ENCODE measurements at places on chromosomes 12 and 14.
A peak's percentile ranks its signal among the peaks of the same experiment; 100 is the strongest.

DNA sequence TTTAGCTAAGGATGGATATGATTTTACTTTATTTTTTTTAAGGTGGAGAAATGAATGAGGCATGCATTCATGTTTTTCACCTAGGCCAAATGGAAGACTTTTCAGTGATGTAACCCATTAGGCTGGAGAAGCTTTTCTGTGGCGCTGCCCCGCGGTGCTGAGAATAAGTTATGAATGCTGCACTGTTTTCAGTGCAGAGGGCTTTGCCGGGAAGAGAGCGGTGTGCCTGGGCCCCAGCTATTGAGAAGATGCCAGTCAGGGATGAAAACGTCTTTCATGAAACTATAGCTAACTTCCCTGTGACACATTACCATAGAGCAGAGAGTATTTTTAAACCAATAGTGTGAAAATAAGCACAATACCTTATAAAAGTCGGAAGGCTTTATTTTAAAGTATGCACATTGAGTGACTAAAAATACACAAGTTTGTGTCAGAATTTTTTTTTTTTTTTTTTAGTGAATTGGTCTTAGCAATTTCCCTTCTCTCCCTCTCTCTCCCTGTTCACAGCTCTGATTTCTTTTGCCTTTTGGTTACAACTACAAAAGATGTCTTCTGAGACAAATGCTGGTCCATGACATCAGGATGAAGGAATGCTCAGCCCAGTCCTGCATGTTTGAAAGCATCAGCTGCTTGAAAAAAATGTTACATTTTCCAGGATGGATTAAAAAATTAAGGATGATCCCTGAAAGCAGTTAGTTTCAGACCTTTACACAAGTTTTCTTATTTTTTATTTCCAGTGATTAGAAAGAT is 48.3 kb downstream of the NPAS3 start:
- peak; percentile 66 for DNase-seq

GRCh38 chr14:23645812-23646647 is 9.9 kb downstream of the DHRS2 start:
- DNase-seq, result no peak

DNA sequence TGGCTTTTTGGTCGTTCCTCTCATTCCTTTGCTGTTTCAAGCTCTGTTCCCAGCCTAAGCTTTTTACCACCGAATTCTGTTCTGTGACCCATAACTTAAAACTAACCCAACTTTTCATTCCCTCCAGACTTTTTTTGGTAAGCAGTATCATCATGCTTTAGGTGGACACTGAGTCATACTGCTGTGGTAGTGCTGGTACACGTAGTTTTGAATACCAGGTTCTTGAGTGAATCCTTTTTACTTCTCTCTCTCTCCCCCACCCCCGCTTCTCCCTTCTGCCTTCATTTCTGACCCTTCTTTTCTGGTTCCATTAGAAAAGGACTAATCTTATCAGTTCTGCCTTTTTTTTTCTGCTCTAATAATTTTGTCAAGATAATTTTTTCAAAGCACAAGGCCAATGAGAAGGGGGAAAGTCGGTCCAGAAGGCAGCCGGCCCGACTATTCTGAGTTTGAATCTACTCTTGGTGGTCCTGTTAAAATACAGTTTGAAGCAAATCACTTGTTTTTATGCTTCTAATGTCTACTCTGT is 2.3 kb upstream of the MDM2 start:
- DNase-seq, result no peak

GRCh38 chr14:100893760-100894159 is 9.8 kb downstream of the RTL1 start:
- DNase-seq, result no peak

- DNase-seq, result peak; percentile 18
Measured at GRCh38 chr14:39430762-39431415, 1.3 kb downstream of the FBXO33 start.

DNA sequence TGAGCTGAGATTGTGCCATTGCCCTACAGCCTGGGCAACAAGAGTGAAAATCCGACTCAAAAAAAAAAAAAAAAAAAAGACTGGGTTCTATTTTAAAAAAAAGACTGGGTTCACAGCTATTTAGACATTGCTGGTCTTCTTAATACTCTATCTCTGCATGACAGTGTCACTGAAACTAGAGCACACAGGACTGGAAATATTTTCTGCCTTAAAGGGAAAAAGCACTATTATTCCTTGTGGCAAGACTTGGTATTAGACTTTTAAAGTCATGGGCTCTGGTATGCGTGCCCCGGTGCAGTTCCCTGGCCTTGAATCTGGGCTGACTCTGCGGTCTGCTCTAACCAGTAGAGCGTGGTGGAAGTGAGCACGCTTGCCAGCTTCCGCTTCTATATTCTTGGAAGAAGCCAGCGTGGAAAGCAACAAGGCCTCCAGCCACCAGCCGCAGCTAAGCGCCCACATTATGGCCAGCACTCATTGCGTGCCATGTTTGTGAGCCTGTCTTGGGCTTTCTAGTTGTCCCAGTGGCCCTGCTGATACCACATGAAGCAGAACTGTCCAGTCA is 31.3 kb downstream of the PRKAB1 start:
- no peak for DNase-seq

DNA sequence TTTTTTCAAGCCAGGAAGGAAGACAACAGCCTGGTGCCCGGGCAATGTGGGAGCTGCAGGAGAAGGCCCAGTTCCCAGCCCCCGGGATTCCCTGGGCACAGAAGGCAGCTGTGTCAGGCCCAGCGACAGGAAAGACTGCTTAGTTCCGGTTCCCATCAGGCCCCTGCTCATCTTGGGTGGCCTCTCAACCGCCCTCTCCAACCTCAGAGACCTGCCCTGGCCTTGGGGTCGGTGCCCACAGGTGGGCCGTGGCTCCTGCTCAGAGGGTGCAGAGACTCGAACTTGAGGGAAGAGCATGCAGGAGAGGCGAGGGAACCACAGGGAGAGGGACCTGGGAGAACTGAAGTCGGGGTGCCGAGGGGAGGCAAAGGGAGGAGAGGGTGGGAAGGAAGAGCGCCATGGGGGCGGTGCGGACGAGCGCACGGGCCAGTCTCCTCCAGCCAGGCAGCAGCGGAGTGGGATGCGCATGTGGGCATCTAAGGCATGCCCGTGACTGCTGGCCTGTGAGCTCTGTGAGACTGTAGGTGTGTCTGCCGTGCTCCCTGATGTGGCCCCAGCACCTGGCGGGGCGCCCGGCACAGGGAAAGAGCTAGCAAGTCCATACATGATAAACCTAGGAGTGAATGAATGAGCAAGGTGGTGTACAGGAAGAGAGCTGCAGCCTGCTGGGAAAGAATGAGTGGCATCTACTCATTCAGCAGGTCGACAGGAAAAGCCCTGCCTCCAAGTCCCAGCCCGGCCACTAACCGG is 42.7 kb downstream of the SSH1 start:
- no peak for DNase-seq

DNA sequence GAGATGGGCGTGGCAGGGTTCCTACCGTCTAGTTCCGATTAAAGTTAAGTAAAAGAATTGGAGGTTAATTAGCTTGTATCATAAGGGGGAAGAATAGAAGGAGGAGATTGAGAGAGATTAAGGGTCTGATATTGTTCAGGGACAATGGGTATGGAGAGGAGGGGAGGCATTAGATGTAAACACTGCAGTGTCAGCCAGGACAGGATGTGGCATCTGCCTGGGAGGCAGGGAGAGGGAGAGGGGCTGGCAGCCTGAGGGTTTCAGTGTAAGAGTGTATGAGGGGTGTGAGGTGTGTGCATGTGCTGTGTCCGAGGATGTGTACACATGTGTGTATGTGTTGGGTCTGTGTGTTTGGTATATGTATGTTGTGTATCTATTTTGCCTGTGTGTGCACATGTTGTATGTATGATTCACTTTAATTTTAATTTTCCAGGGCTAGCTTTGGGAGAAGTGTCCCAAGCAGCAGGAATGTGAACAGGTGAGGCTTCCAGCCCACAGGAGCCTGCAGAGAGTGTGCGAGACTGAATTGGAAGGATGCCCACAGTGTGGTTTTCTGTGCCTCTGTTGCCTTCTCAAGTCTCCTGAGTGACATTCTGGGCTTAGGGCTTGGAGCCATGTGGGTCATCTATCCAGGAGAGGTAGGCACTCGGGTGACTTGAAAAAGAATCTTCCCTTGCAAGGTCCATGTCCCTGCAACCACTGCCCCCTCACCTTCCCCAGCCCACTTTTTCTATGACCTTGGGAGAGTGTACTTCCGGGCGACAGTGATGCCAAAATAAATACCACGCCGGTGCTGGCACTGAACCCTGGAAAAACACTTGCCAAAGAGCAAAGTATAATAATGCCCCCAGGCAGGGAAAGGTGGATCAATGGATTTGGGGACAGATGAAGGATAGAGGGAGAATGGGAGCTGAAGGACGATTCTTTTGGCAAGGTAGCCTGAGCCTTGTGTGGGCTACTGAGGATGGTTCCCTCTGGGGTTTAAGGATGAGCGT is 36.8 kb upstream of the DCD start:
- no peak for DNase-seq

- DNase-seq, result peak; percentile 27
Measured at GRCh38 chr14:86654558-86655184, 1124.7 kb downstream of the FLRT2 start.

DNA sequence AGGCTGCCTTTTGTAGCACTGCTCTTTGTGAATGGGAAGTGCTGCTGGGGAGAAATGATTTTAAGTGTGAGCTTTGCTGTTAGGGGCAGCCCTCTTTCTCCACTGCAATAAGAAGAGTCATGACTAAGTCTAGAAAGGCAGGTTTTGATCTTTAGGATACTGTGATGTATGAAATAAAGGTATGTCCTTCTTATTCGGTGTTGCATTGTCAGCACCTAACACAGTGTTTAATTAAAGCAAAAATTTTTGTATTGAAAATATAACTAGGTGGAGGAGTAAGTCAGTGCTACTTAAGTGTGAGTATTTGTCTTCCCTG is 81.5 kb downstream of the ETV6 start:
- DNase-seq, result no peak

DNA sequence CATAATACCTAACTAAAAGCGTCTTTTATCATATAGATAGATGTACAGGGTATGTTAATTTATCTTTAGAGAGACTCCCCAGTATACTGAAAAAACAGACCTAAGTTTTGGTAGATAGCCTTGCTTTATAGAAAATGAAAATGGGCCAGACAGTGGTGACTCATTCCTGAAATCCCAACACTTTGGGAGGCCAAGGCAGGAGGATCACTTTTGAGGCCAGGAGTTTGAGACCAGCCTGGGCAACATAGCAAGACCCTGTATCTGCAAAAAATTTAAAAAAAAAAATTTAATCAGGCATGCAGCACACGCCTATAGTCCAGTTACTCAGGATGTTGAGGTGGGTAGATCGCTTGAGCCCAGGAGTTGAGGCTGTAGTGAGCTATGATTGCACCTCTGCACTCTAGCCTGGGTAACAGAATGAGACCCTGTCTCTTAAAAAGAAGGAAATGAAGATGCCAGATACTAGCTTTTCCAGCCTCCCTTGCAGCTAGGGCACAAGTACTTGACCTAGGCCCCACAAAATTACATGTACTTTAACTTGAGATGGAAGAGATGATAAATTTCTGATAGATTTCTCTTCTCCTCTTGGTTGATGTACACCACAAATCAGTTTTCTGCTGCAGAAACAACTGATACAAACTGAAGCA is 17.1 kb downstream of the RAP1B start:
- no peak for DNase-seq

DNA sequence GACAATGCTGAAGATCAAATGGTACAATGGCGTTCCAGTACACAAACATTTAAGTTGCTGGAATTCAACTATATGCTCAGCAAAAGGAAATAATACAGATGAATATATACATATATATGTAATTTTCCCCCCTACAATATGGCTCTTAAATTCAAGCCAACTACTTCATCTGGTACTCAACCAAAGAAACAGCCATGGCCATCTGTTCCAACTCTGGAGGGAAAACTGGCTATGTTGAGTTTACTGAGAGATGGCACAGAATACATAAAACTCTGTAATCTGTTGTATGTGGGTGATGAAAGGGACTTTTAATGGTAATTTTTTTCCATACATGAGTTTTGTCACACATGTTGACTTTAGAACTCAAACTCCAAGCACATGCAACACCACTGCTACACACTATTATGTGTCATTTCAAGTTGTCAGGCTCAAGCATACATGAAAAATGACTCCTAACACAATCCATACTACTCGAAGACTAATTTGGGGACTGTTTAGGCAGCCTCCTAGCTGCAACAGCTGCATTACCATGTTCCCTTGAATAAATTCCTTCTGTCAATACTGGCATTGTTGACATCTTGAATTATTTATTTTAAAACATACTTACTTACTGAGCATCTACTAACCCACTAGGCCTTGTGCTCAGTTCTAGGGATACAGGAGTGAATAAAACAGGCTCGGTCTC is 38.2 kb upstream of the MAP3K9 start:
- no peak for DNase-seq

GRCh38 chr12:57103856-57104255 is 7.3 kb downstream of the STAT6 start:
- no peak for DNase-seq

GRCh38 chr12:123960856-123961255 is 11.8 kb downstream of the CCDC92 start:
- no peak for DNase-seq

- no peak for DNase-seq
Measured at GRCh38 chr14:77091518-77091917, 6.5 kb upstream of the CIPC start.

- no peak for DNase-seq
Measured at GRCh38 chr14:89256283-89256682, 160.8 kb downstream of the FOXN3 start.

GRCh38 chr14:99419905-99420304 is 60.8 kb downstream of the SETD3 start:
- DNase-seq, result no peak

DNA sequence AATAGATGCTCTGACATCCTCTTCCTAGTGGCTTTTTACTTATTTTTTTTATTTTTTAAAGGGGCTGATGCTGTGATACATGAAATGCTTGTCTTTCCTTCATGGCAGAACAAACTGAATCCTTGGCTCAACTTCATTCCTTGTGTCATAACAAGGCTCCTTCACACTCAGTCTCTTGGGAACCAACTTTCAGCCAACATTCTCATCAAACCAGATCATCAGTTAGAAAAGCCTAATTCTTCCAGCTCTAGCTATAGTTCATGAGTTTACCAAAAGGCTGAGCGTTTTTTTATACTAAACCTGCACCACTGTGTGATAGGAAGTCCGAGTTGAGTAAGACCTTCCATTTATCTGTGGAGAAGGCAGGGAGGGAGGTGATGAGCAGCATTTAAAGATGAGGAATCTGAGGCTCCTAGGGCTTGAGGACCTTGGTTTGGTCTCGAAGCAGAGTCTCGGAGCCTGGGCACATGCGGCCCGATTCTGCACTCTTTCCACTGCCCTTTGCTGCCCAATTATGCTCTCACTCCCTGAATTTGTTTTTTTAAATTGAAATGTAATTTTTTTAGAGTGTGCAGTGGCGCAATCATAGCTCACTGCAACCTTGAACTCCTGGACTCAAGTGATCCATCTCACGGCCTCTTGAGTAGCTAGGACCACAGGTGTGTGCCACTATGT is 8.2 kb downstream of the GPRC5D start:
- no peak for DNase-seq

- DNase-seq, result no peak
Measured at GRCh38 chr14:104786091-104786586, 9.4 kb downstream of the AKT1 start.

- DNase-seq, result peak; percentile 16
Measured at GRCh38 chr12:22657538-22657937, 32.6 kb downstream of the ETNK1 start.

- DNase-seq, result no peak
Measured at GRCh38 chr14:36281309-36281708, 39.1 kb downstream of the MBIP start.

- no peak for DNase-seq
Measured at GRCh38 chr12:24591079-24591626, 357.7 kb downstream of the BCAT1 start.

- no peak for DNase-seq
Measured at GRCh38 chr14:50397390-50398188, 908 bp upstream of the CDKL1 start.

Data from brain microvascular endothelial cell (primary cell).